ENCODE measurements at places on chromosomes 13 and 19.
A peak's percentile ranks its signal among the peaks of the same experiment; 100 is the strongest.

- no peak for DNase-seq
Measured at GRCh38 chr13:83667606-83668005, 214.7 kb downstream of the SLITRK1 start.

GRCh38 chr19:816500-816857 lies 5.3 kb downstream of the PLPPR3 start:
- no peak for DNase-seq

DNA sequence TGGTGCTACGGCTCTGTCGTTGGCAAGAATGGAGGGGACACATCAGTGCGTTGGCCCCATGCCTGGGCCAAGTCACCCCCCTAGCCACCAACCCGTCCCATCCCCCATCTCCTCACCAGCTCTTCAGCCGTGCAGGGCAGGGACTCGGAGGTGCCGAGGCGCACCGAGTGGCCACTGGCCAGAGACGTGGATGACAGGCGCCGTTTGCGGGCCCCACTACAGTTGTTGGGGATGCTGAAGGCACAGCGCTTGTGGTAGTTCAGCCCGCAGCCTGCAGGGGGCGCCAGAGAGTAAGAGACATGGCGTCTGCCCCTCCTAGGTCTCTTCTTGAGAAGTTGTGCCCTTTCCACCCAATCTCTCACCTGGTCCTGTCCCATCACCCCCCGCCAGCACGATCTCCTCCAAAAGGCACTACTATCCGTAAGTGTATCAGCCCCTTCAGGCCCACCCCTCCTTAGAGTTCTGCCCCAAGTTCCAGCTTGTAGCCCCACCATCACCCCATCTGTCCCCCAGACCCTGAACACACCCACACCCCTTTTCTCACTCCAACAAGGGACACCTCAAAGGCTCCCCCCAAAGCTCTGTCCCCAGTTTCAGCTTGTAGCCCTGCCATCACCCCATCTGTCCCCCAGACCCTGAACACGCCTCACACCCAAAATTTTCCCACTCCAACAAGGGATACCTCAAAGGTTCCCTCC lies 12.4 kb downstream of the PRKD2 start:
- DNase-seq, result peak; percentile 87

- DNase-seq, result no peak
Measured at GRCh38 chr13:71632206-71632605, 234.8 kb downstream of the DACH1 start.

- no peak for DNase-seq
Measured at GRCh38 chr13:40399756-40400155, 266.7 kb downstream of the FOXO1 start.

DNA sequence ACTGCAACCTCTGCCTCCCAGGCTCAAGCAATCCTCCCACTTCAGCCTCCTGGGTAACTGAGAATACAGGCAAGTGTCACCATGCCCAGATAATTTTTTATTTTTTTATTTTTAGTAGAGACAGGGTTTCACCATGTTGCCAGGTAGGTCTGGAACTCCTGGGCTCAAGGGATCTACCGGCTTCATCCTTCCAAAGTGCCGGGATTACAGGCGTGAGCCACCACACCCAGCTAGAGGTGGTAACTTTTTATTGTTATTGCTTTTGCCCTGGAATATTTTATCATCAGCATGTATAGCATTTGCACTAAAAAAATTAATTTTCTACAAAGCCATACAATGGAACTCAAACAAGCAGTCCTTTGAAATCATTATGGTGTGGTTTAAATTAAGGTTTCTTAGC lies 14.0 kb downstream of the HAUS8 start:
- DNase-seq, result no peak

GRCh38 chr19:38654628-38655055 lies 7.2 kb downstream of the ACTN4 start:
- DNase-seq, result peak; percentile 40

DNA sequence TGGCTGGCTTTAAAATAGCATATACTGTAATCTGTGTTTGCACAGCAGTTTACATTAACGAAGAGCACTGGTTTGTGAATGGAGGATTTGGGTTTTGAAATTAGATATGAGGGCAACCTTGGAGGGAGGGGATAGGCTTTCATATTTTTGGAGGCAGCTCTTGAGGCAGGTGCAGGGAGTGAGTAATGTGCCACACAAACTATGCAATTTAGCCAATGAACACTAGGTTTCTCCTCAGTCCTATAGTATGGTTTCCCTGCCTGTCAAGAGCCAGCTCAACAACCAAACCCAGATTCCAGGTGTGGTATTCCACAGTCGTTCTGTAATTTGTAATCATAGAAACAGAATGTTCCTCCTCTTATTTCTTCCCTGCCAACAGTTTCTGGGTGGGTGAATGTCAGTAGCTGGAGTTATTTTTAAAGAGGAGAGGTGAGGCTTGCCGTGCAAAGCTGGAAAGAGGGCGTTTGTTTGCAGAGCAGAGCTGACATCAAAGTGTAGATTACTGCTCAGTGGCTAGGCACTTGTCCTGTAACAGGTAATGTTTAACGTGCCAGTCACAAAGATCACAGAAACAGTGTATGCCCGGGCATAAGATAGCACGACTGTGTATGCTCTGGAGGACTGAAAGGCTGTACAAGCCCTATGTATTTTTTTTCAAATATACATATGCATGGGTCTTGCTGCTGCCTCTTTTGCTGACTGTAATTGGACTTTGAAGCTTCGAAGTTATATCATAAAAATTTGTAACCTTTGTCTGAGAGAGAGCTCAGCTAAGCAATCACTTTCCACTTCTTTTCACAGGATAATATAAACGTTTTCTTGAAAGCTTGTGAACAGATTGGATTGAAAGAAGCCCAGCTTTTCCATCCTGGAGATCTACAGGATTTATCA lies 124.2 kb downstream of the LMO7 start:
- peak; percentile 96 for DNase-seq

DNA sequence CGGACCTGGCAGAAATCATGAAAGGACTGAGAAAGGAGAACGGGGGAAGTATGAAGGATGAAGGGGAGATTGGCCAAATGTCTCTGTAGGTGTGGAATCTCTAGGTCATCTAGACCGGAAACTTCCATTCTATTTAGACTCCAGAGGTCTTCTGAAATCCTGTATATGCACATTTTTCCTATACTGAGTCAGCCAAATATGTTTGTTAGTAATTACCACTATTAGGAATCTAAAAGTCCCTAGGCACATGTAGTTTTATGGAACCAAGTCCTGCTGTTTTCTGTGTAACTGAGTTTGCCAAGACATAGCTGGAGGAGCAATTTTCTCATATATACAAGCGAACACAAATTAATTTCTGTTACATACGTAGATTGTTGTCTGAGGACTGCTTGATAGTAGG lies 498.1 kb downstream of the GPC5 start:
- DNase-seq, result no peak

- DNase-seq, result peak; percentile 99
Measured at GRCh38 chr19:46076951-46077814, 36.4 kb upstream of the IGFL4 start.

- peak; percentile 94 for DNase-seq
Measured at GRCh38 chr13:42525035-42525504, 48.9 kb upstream of the TNFSF11 start.

GRCh38 chr13:56015919-56016318 lies 1124.8 kb upstream of the PRR20A start:
- no peak for DNase-seq

DNA sequence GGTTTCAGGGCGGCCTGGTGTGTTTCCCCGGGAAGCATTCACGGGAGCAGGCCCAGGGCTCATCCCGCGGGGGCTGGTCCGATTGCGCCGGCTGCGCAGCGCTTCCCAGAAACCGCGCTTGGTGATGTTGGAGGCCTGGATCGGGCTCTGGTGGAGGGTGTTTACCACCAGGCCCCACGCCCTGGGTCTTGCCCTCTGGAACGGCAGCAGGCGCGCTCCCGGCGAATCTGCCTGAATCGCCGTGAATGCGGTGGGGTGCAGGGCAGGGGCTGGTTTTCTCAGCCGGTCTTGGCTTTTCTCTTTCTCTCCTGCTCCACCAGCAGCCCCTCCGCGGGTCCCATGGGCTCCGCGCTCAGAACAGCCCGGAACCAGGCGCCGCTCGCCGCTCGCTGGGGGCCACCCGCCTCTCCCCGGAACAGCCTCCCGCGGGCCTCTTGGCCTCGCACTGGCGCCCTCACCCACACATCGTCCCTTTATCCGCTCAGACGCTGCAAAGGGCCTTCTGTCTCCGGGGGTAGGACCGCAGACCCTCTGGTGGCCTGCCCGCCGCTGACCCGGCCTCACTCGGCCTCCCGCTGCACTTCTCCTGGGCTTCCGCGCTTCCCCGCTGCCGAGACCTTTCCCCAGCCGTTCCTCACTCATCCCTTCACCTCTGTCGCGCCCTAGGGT lies 69.4 kb upstream of the GJB6 start:
- DNase-seq, result no peak

- peak; percentile 46 for DNase-seq
Measured at GRCh38 chr13:20231839-20232555, at the start of gene GJB6. Gene GJB6 (minus strand): TSS chr13:20232319. CDS start chr13:20223480, 8,839 bp downstream.

GRCh38 chr13:52850396-52851136 lies 2.1 kb upstream of the PCDH8 start:
- peak; percentile 65 for DNase-seq

DNA sequence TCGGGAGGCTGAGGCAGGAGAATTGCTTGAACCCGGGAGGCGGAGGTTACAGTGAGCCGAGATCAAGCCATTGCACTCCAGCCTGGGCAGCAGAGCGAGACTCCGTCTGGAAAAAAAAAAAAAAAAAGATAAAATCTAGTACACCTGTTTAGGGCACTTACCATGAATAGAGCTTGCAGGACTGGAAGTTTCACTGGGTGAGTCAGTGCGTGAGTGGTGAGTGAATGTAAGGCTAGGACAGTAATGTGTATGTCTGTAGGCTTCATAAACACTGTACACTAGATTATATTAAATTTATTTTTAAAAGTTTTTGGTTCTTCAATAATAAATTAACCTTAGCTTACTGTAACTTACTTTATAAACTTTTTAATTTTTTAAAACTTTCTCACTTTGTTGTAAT lies 22.9 kb downstream of the PPP5C start:
- DNase-seq, result peak; percentile 54

DNA sequence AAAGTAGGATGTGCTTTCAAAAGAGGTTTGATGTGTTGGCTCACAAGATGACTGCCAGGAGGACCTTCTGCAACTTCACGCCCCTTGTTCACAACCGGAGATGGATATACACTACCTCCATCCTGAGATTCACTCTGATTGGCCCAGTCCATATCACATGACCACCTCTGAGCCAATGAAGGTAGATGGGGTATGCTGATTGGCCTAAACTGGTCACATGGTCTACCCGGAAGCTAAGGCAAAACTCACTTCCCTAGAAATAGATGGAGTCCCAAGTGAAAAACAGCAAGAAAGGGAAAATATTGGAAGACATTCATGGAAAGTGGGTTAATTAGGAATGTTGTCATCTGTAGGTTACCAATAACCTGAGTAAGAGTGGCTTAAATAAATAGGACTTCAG lies 119.7 kb upstream of the MRI1 start:
- DNase-seq, result no peak

GRCh38 chr19:49148784-49149651 lies 6.2 kb downstream of the HRC start:
- DNase-seq, result peak; percentile 100

DNA sequence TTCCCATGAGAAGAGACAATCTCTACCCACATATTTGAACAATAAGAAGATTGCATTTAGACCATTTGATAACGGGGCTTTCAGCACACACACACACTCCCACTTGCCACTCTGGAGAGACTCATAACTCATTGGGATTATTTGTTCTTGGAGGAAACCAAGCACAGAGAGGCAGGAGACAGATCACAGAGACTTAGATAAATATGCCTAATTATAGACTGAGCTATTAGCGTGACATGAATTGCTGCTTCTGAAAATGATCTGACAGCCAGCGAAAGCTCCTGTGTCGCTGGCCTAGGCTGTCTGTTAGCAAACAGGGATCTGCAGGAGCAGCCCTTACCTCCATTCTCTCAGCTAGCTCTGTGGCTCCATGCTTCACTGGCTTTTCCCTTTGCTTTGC lies 111.4 kb downstream of the CCNA1 start:
- no peak for DNase-seq

- DNase-seq, result peak; percentile 76
Measured at GRCh38 chr19:34430738-34431625, 2.8 kb downstream of the UBA2 start.

All from HT-29 (cell line).